Naive thymus-derived CD4-positive, alpha-beta T cell (primary cell): ENCODE measurements at places on chromosomes 5 and 9. TPM values are rescaled to one million over a fixed set of nuclear protein-coding genes. Genes with fewer than 3 reads are reported as not detected.

SCGB3A2 gene
- total RNA-seq: not detected

TMEM174 gene
- total RNA-seq: not detected

PCDHGA1 gene
- 0.08 and 0.17 TPM in 2 replicates for total RNA-seq

HAND1 gene
- not detected for total RNA-seq

CMBL gene
- 0.22 TPM for total RNA-seq

SLC46A2 gene
- total RNA-seq: not detected

C5orf46 gene
- not detected for total RNA-seq

ARL15 gene
- 15.6 TPM for total RNA-seq

OR1Q1 gene
- total RNA-seq: 0.69 TPM

UBAP2 gene
- 48.0 and 48.4 TPM in 2 replicates for total RNA-seq

FCN2 gene
- total RNA-seq: not detected

PPIC gene
- total RNA-seq: not detected in 2 replicates

POC5 gene
- total RNA-seq: 8.5 TPM

TMEM252 gene
- total RNA-seq: not detected

KYAT1 gene
- total RNA-seq: 14.8 and 19.5 TPM in 2 replicates

MARCOL gene
- total RNA-seq: not detected in 2 replicates

EGFLAM gene
- not detected for total RNA-seq

RNF130 gene
- 21.0 TPM for total RNA-seq

ZNF883 gene
- total RNA-seq: 1.1 TPM

SPATA31C2 gene
- 0.08 and 0.17 TPM in 2 replicates for total RNA-seq

ACOT12 gene
- total RNA-seq: not detected

FOXI1 gene
- total RNA-seq: not detected

EHMT1 gene
- total RNA-seq: 112 and 113 TPM in 2 replicates

HBEGF gene
- 0.35 TPM for total RNA-seq

DDX4 gene
- total RNA-seq: not detected

PAEP gene
- not detected in 2 replicates for total RNA-seq

PAX5 gene
- total RNA-seq: 0.12 and 0.28 TPM in 2 replicates

CNTLN gene
- total RNA-seq: 2.7 TPM

GCNT1 gene
- total RNA-seq: 8.3 and 10.7 TPM in 2 replicates

OTP gene
- not detected for total RNA-seq

SIMC1 gene
- total RNA-seq: 25.9 TPM

CTXN3 gene
- not detected for total RNA-seq

TRPM6 gene
- total RNA-seq: not detected

COMMD10 gene
- 29.4 and 31.4 TPM in 2 replicates for total RNA-seq

SAXO1 gene
- 0.32 TPM for total RNA-seq

ODF2 gene
- 30.4 TPM for total RNA-seq

GPR150 gene
- 1.1 TPM for total RNA-seq

PCDHGB1 gene
- not detected for total RNA-seq

SLC6A19 gene
- not detected for total RNA-seq

IL33 gene
- total RNA-seq: not detected

OTULINL gene
- total RNA-seq: 23.8 and 26.1 TPM in 2 replicates

SLC6A18 gene
- not detected for total RNA-seq

SLC28A3 gene
- total RNA-seq: not detected

HRCT1 gene
- not detected in 2 replicates for total RNA-seq

SOWAHA gene
- total RNA-seq: not detected
